AG09319 (cell line): ENCODE measurements at places on chromosomes 1 and 21.

GRCh38 chr1:227391211-227391610 lies 72.9 kb upstream of the CDC42BPA start:
- DNase-seq: no peak

DNA sequence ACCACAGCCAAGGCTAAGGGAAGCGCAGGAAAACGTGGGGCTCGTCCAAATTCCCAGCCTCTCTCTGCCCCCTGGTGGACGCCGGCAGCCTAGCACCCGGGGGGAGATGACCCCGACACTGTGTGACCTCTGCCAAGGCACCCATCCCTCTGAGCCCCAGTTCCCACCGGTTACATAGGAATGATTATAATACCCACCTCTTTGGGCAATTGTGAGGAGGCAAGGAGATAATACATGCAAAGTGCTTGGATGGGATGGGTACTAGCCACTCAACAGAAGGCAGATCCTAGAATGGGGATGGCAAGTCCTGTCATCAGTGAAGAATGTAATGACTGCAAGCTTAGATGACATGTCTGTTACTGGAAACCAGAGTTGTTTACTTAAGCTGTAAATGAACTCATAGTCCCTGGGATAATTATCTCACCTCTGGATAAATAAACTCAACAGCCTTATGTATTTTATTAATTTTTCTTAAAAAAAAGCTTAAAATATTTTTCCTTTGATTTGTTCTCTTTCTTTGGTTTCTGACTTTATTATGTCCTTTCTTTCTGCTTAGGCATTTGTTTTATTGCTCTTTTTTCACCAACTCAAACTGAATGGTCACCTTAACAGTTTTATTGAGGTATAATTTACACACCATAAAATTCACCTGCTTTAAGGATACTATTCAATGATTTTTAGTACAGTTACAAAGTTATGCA lies 11.3 kb upstream of the BMP8B start:
- DNase-seq: no peak

- no peak for DNase-seq
These were observed 55.8 kb upstream of the PRDX6 start for GRCh38 chr1:173421286-173421685.

DNA sequence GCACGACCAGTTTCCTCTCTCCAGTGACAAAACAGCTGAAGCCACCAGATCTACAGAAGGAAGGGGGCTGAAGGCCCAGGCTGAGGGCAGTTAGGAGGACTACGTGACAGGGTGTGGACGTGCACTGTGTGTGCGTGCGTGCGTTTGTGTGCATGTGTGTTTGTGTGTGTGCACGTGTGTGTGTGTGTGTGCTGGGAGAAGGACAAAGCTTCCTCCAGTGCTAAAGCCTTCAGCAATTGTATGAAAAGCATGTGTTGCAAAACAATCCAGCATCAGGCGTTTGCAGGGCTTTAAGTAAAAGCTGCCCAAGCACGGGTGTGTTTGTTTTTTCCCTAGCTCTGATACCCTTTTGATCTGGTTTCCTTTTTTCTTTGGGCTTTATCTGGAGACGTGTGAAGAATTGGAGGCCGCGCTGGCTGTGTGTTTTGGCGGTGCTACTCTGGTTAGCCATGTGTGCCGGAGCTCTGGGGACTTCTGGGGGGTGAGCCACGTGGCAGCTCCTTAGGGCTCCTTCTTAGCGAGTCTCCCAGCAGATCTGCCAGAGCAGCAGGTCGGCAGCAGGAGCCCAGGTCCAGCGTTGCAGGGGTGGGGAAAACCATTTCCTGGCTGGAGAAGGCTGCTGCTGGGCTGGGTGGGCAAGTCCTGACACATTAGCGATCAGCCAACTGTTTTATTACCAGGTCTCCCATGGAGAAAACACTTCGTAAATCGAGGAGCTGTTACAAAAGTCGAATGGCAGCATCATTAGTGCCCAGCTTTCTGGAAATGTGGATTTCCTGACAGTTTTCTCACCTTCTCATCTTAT lies 73.4 kb downstream of the UCK2 start:
- no peak for DNase-seq

DNA sequence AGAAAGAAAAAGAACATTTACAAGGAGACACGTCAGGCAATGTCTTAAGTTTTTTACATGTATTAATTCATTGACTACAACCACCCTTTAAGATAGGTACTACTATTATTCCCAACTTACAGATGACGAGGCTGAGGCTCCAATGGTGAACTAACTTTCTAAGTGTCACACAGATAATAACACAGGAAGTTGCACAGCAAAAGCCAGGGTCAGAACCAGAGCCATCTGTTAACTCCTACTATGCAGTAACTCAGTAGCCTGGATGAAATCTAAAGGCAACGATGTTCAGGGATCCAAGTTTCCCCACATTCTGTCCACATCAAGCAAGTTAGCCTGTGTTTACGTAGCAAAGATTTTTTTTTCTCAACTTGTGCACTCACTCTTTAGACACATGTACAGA lies 371.7 kb downstream of the PTPRC start:
- DNase-seq: no peak

- peak; percentile 83 for DNase-seq
These were observed 317.4 kb upstream of the RUNX1 start for GRCh38 chr21:35366394-35367080.

GRCh38 chr1:14913482-14914177 lies 239.9 kb upstream of the TMEM51 start:
- DNase-seq: no peak

GRCh38 chr1:201676641-201677040 lies 137.7 kb downstream of the NAV1 start:
- no peak for DNase-seq

- no peak for DNase-seq
These were observed 40.4 kb downstream of the LIN9 start for GRCh38 chr1:226268421-226269124.

DNA sequence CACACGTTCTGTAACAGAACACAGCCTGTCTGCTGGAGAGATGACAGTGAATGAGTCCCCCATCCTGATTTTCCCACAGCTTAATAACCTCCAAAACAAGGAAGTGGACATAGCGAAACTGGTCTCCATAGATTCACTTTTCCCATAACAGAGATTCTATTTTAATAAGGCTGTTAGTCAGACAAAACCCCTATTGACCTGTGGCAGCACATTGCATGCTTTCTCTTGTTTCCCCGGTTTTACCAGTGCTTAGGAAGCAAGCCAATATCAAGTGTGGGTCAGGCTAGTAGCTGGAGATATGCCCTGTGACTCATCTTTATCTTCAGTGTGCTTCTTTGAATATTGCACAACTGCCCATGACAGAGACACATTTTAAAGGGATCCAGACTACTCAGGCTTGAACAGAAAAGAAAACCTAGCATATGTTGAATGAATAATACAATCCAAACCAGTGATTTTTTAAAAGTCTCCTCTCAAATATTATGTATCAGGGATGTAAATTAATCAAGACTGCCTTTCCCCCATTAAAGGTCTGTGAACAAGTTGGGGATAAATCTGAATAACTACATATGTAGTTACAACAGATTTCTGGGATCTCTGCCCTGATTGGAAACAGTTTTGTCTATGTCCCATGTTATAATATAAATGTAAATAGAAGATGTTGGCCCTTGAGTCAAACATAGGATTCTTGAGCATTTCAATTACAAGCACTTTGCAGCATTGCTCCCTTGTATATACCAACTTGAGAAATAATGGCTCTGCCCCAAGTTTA lies 11.9 kb upstream of the CLDN8 start:
- DNase-seq: peak; percentile 44

GRCh38 chr1:9855186-9855585 lies 31.4 kb upstream of the CLSTN1 start:
- DNase-seq: no peak

DNA sequence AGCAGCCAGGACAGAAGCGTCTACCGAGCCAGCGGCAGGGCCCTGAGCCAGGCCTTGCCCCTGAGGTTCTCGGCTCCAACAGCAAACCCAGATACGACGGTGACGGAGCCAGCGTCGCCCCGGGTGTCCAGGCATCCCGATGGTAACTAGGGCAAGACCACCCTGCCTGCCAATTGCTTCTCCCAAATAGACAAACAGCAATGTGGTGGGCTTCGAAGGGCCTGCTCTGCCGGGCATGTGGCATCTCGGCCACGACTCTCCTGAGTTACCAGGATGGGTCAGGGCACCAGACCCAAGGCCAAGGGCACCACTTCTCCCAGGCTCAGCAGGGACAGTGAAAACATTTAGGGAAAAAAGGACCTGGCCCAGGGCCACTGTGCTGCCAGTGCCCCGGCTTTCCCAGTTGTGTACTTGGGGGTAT lies 3.2 kb upstream of the ACTRT2 start:
- DNase-seq: no peak

DNA sequence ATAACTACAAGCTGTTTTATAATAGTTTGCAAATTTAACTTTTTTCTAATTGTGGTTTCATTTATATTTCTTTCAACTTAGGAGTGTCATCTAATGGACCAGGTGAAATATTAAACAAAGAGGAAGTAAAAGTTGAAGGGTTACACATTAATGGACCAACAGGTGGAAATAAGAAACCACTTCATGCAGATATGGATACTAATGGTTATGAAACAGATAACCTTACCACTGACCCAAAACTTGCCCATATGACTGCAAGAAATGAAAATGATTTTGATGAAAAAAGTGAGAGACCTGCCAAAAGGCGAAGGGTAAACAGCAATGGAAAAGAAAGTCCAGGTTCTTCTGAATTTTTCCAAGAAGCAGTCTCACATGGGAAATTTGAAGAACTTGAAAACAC lies 59.7 kb downstream of the MIER1 start:
- DNase-seq: no peak

DNA sequence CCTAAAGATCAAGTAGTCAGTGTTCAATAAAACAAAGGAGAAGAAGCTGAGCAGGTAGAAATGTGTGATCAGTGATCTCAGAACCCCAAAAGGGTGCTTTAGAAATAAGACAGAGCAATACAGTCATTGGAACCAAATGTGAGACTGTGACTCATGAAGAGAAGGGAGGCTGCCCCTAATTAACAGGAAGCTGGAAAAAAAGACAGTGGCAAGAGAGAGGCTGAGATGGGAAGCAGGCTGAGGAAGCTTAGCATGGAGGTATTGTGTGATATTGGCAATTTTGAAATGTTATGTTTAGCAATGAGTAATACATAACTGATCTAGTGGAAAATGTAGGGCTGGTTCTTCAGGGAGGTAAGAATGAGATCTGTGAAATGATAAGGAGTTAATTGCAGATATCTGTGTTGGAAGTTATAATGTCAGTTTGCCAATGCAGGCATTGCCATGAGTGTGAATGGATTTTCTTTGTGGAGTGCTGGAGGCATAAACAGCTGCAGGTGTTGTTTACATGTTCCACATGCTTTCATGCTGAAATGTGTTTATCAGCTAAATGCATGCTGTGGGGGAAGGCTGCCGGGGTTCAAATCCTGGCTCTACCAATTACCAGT lies 90.6 kb upstream of the CACNA1E start:
- no peak for DNase-seq

- no peak for DNase-seq
These were observed 127.4 kb upstream of the DEPDC1 start for GRCh38 chr1:68624233-68624632.

DNA sequence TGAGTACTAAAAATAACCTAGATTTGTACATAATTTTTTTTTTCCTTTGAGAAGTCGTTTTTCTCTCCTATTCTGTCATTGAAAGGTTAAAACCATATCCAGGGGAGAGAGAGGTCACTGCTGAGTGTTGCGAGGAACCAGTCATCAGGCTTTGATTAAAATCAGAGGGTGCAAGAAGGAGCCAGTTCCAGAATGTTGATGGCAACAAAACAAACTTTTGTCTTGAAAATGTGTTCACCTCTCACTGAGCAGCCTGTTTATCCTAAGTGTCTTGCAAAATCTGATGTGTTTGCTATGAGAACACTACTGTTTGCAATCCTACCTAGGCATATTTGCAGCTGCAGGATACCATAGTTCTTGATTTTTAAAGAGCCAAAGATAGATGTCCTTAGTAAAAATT lies 25.9 kb downstream of the PTGFR start:
- no peak for DNase-seq

- DNase-seq: no peak
These were observed 51.0 kb downstream of the CR1L start for GRCh38 chr1:207695891-207696290.

- DNase-seq: no peak
These were observed 13.3 kb upstream of the CTRC start for GRCh38 chr1:15424981-15425380.

- no peak for DNase-seq
These were observed 59.0 kb upstream of the C1orf53 start for GRCh38 chr1:197843401-197843800.

DNA sequence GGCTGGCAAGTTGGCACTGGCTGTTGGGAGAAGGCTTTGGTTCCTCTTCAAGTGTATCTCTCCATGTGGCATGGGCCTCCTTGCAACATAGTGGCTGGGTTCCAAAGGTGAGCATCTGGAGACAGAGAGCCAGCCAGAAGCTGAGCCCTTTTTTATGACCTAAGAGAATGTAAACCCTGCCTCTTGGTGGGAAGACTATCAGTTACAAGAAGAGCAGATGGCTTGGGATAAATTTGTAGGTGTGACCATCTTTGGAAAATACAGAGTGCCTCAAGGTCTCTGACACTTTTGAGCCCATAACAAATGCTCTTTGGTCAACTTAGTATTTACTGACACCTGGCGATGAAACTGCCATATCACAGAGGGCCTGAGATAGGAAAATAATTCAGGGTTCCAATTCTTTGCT lies 31.4 kb upstream of the PRELP start:
- DNase-seq: no peak

GRCh38 chr1:6098303-6099215 lies 52.9 kb downstream of the KCNAB2 start:
- DNase-seq: peak; percentile 52

DNA sequence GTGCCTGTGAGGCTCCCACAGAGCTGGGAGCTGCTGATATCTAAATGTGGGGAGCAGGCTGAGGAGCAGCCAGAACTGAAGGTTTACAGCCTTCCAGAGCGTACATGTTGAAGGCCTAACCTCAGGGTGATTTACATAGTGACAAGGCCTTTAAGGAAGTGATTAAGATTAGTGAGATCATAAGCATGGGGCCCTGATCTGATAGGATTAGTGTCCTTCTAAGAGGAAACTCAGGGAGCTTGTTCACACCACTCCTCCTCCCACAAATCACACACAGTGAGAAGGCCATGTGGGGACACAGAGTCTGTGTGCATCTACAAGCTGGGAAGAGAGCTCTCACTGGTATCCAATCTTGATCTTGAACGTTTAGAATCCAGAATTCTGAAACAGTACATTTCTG lies 92.3 kb upstream of the NBPF6 start:
- no peak for DNase-seq

DNA sequence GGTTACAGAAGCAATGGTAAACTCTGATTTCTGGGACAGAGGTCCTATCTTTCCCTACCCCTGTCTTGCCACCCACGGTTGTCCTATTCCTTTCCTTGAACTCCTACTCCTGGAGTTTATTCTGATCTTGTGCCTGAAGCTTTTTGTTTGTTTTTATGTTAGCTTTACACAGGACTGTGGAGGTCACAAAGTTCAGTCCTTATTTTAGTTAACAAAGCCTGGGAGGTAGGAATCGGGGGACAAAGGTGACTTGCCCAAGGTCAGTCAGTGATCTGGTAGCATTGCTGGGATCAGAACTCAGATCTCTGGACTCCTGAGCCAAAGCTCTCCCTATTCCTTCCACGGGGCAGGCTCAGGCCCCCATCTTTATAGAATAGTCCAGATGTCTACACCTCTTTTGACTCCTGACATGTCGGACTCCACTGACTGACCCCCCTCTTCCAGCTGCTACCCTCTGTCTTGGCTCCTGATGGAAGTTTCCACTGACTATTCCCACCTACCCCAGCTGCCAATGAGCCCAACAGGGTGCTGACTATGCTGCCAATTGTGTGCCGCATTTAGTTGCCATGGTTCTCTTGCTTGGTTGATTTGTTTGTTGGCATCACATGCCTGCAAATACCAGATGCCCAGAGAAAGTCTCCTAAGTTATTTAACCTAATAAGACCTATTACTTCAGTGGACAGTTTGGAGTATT lies 9.9 kb downstream of the F5 start:
- DNase-seq: no peak
